ENCODE measurements at places on chromosomes 11 and 22.

DNA sequence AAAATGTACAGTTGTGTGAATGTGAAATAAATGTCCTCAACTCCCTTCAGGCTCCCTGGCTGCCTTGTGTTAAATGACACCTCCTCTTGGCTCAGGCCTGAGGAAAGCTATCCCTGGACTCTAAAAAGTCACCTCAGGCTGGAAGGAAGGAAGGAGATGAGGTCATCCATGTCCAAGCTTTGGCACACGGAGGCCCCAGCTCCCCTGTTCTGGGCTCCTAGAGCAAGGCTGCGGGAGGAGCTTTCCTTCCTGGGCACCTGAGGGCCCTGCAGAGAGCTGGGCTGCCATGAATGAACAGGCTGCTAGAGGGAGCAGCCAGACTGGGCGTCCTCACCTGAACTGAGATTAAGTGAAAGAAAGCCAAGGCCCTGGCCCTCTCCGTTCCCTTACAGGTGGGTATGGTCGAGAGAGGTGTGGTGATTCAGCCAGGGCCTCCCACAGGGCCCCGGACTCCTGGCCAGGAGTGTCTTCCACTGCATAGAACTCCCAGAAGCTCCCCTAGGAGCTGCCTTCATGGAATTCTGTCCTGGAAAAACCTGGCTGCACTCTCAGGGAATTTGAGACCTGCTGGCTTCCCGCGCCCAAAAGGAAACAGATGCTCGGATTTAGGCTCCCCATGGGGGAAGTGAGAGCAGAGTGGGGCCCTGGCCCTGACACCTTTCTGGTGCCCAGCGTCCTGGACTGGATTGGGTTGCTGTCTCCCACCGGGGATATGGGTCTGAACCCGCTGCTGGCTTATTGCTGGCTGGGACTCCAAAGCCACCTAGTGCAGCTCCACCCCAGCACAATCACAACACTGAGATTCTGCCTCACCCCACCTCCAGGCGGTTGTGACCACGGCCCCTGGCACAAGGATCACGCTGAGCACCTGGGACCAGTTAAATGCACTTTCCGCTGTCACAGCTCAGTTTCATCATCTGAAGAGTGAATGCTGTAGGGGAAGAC, 22.2 kb downstream of the MYBPC3 start:
- DNase-seq, result no peak

GRCh38 chr11:34658071-34659015, 37.5 kb downstream of the EHF start:
- DNase-seq, result no peak

DNA sequence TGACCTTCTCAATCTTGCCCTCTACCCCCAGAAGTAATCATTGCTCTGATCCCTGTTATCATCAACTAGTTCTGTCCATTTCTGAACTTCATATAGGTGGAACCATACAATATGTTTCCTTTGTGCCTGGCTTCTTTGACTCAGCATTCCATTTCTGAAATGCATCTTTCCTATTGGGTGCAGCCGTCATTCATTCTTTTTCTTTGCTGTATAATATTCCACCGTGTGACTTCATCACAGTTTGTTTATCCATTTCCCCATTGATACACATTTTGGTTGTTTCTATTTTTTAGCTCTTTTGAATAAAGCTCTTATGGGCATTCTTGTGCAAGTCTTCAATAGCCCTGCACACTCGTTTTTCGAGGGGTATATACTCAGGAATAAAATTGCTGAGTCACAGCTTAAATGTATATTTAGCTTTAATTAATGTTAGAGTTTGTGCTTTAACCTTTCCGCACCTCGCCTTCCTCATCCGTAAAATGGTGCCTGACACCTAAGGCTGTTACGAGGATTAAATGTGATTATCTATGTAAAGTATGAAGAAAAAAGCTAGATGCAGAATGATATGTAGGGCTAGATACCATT, 491.6 kb downstream of the MIAT start:
- no peak for DNase-seq

DNA sequence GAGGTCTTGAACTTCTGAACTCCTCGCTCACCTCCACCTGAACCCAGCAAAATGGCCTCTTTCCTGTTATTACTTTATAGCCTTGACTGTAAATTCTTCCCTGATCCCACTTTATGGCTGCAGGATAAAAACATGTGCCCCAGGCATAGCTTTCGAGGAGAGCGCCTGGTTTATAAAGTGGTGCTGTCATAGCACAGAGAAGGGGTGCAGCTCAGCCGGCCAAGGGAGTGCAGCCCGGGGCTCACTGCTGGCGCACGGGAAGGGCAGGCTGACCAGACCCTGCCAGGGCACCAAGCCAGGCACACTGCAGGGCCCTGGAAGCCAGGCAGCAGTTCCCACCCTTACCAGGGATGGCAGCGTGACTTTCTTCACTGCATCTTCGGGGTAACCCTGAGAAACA, 50.9 kb downstream of the ISX start:
- no peak for DNase-seq

DNA sequence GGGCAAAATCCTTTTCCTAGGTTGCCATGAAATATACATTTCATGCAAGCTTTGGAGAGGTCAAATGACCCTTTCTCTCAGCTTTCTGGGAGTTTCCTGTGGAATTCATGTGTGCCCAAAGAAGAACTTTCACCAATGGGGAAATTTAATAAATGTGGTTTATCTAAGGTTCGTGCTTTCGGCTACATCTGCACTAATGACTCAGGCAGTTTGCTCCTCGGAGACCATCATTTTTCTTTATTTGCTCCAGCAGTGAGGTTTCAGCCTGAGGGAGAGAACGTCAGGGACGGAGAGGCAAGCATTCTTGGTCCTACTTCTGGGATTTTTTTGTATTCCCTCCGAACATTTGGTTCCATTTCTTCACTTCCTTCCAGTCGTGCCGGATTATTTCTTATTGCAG, 85.2 kb downstream of the FLI1 start:
- DNase-seq, result no peak

GRCh38 chr11:115605871-115606497, 101.8 kb upstream of the CADM1 start:
- DNase-seq, result no peak

DNA sequence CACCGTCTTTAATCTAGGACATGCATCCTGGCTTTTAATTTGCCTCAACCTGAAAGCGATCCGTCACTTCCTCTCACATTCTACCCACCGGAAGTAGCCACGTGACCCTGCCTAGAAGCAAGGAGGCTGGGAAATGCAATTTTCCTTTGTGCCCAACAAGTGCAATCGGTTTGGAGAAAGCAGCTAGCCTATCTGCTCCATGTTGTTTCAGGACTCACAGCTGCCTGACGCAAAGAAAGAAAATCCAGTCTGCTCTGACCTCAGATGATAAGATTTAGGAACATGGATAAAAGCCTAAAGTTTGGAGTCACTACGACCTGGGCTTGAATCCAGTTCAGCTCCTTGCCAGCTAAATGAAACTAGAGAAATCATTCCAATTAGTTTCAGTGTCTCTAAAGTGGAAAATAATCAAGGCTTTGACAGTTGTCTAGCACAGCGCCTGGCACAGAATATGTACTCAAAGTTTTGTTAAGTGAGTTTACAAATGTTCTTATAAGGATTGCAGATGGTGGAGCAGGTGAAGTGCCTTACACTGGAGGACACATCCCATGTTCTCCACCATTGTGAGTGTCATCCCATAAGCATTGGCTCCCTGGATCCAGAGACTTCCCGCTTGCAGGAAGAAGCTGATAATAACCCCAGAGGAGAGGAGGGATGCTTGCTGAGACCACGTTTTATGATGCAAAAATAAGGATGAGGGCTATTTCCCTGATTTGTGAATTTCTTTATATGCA, 553.7 kb downstream of the MN1 start:
- no peak for DNase-seq

GRCh38 chr22:45903355-45904135, 73.4 kb downstream of the WNT7B start:
- DNase-seq, result no peak

- peak; percentile 62 for DNase-seq
Measured at GRCh38 chr22:36334821-36335603, 52.8 kb downstream of the MYH9 start.

DNA sequence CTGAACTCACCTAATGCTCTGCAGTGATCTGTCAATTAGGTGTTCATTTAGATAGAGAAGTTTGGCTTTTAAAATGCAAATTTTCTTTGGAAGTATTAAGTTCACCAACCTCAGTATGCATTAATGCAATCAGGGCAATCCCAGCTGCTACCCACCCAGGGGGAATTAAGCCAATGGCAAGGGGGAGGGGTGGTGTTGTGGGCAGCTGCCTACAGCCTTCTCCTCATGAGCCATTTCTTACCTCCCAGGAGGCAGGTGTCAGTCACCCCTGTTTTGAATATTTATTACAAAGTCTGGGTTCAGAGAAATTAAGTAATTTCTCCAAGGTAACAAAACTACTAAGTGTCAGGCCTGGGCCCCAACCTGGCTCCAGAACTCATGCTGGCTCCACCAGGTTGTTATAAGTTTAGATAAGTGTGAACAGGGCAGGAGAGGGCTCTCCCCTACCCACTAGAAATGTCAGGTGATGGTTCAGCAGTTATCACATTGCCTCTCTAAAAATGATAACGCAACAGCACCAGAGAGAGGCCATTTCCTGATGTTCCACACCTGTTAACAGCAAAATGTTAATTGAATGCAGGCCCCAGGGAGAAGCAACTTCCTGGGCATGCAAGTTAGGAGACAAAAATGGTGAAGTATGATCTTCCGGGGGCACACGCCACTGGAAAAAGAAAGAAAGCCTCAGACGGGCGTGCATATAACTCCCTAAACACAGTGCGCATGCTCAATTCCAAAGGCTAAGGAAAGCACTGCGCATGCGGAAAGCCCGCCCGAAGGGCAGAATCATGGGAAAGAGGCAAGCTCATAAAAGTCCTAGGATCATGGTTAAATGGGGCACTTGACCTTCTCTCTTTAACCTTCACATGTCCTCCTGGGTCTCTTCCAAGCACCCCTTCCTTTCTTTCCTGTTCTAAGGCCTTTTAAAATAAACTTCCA, 35.4 kb upstream of the GNAZ start:
- DNase-seq, result no peak

- DNase-seq, result peak; percentile 33
Measured at GRCh38 chr11:82775736-82776346, 42.2 kb upstream of the FAM181B start.

DNA sequence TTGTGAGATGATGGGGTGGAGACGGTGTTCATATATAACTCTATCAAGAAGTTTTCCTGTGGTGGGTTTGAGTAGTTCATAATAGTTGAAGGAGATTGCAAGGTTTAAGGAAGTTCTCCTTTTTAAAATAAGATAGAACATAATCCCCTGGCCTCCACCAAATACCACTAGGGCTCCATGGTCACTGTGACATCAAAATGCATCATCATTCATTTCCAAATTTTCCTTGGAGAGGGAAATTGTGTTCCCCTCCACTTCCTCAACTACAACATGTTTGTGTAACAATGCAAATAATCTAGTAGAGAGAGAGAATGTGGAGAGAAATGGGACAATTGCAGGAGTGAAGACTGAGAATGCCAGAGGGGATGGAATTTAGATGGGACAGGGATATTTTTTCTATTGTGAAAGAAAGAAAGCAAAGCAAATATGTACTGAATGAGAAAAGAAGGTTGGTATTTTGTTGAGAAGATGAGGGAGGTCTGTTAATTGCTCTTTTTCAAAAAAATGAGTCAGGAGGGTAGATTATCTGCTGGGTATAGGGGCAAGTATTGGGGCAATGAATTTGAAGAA, 33.4 kb upstream of the ZBED5 start:
- DNase-seq, result no peak

GRCh38 chr22:40533712-40534378, 102.7 kb downstream of the MRTFA start:
- DNase-seq, result peak; percentile 74

DNA sequence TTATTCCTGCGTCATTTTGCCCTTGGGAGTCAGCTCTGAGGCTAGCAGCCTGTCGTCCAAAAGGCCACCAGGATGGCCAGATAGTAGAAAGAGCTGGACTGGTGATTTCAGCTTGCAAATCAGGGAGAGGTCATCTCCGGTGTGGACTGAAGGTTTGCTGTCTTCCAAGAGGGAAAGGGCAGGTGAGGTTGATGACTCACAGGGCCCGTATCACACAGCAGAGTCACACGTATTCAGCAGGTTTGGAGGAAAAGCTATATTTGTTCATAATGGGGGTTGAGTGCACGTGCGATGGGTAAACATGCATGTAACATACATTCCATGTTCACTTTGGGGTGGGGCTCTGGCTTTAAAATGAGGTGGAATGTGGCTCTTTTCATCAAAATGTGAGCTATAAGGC, 25.6 kb downstream of the MRPL21 start:
- no peak for DNase-seq

DNA sequence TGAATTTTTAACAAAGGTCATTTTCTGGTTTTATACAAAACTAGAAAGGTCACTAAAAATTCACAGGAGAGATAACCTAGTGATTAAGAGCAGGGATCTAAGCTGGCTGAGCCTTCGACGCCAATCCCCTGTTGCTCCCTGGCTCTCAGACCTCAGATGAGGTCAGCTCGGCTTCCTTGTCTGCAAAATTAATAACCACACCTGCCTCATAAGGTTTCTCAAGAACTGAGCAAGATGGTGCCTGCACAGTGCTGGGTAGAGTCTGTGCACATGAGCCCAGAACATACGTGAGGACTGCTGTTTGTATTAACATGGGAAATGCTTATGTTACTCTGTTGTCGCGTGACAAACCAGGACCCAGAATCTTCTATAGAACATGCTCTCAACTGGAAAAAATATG, 24.4 kb upstream of the CD5 start:
- no peak for DNase-seq

DNA sequence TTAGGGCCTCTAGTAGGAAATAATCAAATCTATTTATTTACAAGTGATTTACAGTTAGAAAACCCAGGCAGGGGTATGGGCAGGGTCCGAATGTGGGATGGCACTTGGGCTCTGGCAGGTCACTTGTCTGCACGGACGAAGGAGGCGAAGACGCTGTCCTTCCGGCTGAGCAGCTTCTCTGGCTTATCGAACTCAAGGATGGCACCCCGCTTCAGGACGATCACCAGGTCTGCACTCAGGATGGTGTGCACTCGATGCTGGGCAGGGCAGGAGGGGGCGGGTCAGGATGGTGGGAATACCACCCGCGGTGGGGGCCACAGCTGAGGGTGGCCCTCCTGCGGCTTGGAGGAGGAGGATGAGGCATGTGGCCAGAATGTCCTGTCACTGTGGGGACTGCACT, 4.4 kb upstream of the KCNJ11 start:
- no peak for DNase-seq

GRCh38 chr11:113806406-113806805, 26.8 kb downstream of the CLDN25 start:
- DNase-seq, result peak; percentile 2

GRCh38 chr11:1838077-1838425, 730 bp upstream of the TNNI2 start:
- DNase-seq, result no peak

GRCh38 chr11:26331911-26332571, at the start of gene ANO3:
TSS of gene ANO3 (plus strand) at chr11:26332130. CDS start at chr11:26332276, 146 bp downstream.
- no peak for DNase-seq

DNA sequence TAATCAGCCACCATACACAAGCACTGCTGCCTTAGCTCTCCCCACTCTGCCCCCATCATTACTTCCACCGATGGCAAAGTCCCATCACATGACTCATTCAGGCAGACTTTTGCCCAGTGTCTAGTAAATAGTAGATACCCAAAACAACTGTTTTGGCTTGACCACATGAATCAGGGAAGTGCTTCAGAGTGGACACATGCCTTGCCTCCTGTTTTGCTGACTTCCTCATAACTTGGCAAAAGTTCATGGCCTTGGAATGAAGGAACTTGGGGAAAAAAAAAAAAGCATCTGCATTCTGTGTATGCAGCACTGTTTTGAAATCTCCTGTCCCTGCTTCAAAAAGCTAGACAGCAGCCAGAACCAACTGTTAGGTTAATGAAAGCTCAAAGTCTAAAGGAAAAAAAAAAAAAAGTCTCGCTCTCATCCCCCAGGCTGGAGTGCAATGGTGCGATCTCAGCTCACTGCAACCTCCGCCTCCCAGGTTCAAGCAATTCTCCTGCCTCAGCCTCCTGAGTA, 335.3 kb downstream of the FAM181B start:
- DNase-seq, result no peak

GRCh38 chr11:33953289-33953688, 61.4 kb upstream of the LMO2 start:
- DNase-seq, result no peak
